ENCODE measurements at places on chromosomes 3 and 15.
A peak's percentile ranks its signal among the peaks of the same experiment; 100 is the strongest.

GRCh38 chr3:127670229-127670559 lies 2.6 kb upstream of the ABTB1 start:
- DNase-seq: no peak

GRCh38 chr15:31869686-31870307 lies 160.5 kb upstream of the CHRNA7 start:
- no peak for DNase-seq

DNA sequence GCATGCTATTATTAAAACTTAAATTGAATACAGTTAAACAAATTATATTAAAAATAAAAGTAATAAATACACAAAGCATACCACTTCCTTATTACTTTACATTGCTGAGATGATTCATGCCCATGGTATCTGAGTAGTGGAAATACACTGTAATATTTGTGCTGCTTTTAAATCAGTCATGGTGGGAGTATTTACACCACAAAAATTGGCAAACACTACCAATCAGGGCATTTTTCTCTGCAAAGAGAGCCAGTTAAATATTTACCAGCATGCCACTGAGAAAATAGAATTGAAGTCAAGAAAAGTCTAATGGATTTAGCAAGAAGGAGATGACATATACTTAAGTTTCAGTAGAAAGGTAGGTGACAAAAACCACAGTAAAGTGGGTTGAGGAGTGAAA lies 19.6 kb downstream of the PPARG start:
- DNase-seq: no peak

- peak; percentile 72 for DNase-seq
Observed at GRCh38 chr15:74399511-74400312, 32.3 kb upstream of the CYP11A1 start.

- DNase-seq: no peak
Observed at GRCh38 chr3:159273608-159274007, 471.8 kb downstream of the MFSD1 start.

GRCh38 chr15:99006904-99007495 lies 592 bp downstream of the PGPEP1L start:
- DNase-seq: no peak

GRCh38 chr15:85532689-85533088 lies 152.3 kb downstream of the AKAP13 start:
- no peak for DNase-seq

DNA sequence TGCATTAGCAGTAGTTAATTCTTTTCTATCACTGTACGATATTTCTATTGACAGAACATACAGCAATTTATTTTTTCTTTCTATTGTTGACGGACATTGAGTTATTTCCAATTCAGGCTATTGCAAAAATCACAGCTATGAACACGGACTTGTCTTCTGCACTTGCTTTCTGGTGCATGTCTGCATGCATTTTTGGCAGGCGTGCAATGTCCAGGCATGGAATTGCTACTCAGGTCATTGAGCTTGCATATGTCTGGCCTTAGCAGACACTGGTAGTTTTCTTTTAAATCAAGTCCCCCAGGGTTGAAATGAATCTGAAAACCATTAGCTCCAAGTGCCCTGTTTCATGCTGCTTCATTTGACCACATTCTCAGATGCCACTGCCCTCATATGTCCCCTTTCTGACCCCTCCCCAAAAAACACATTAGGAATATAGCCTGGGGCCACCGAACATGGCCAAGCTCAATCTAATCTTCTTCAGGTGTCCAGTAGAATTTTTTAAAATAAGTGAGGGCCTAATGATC lies 72.8 kb downstream of the LRIG1 start:
- no peak for DNase-seq

GRCh38 chr15:64187396-64188191 lies 24.8 kb upstream of the PPIB start:
- DNase-seq: peak; percentile 25

DNA sequence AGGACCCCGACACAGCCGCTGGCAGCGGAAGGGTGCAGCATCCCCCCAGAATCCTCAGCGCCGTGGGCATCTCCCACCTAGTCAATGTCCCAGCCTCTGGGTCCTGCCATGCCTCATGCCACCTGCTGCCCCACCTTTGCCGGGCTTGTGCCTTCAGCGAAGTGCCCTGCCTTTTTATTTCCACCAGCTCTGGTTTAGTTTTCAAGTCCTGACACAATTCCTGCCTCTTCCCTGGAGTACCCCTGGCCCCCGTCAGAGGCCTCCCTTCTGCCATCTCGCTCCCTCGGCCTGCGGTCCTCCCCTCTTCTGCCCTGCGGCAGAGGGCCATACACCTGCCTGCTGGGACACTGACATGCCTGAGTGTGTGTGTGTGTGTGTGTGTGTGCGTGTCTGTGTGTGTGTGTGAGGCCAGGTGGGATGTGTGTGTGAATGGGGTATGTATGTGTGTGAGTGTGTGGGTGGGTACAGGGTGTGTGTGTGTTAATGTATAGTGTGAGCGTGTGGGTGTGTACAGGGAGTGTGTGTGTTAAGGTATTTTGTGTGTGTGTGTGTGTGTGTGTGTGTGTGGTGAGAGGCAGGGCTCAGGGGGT lies 129.9 kb downstream of the SMAD6 start:
- DNase-seq: no peak

DNA sequence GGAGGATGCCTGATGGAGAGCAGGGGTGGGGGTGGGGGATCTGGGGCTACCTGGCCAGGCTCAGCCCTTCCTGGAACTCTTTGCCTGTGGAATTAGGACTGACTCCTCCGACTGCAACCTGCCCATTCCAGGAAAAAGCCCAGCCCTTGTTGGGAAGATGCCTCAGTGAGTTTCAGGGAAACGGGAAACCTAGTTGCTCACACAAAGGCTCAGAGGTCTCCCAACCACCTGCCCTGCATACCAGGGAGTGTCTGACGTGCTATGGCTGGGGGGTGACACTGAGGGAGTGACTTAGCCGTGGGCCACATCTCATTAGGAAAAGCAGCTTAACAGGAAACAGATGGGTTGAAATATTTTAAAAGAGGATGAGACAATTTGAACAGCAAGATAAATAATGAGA lies 27.9 kb downstream of the CYP8B1 start:
- DNase-seq: no peak

GRCh38 chr3:76129441-76129840 lies 344.1 kb upstream of the ZNF717 start:
- no peak for DNase-seq

DNA sequence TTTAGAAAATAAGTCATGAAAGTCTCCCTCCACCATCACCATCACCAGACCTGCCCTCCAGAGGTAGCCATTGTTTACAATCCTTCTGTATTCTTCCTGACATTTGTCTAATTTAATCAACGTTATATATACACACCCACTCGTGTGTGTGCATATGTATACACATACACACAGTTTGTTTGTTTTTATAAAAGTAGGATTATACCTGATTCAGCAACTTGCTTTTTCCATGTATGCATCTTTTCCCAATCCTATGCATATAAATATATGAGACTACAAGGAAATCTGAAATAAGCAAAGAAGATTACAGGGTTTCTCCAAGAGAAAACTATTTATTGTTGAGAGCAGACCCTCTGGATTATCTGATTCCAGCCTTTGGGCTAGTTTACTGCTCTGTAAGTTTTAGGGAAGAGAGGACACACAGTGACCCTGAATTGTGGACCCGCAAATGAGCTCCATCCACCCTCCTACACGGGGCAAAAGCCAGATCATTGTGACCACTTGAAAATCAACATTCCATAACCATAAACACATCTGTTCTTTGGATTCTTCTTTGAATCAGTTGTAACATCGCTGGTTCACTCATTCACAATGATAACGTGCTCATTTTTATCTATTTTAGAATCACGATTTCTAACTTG lies 104.3 kb downstream of the CPN2 start:
- DNase-seq: no peak

DNA sequence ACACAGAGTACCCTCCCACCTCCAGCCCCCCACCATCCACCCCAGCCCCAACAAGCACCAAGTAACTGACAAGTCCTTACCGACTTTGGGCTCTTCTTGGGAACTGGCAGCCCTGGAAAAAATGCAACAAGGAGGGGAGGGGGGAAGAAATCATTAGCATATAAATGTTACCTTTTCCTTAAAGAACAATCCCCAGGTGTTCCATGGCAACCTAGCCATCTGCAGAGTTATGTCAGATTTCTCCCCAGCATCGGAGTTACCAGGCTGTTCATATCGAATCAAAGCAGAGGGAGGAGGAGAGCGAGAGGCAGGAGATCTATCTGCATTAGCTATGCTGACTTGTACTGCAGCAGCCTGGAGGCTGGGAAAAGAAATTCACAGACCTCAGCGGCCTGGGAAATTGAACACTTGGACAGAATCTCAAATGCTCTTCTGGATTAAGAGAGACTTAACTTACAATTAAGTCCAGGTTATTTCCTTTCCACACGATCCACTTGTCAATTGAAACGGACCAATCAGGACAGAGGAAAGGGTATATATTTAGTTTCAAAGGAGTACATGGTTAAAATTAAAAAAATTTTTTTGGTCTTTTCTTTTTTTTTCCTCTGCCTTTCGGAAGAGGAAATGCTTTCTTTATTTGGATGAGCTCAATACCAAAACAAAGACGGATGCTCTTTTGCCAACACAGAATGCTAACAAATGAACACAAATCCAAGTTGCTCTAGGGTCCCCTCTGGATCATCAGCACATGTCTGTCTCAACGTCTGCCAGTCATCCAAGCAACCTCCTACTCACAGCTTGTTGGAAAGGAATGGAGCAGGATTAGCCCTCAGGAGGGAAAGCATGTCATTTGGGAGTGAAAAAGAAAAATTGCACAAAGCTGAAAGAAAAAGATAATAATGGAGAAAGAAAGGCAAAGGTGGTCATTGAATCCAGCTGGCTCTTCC lies 637.1 kb downstream of the MAGI1 start:
- DNase-seq: no peak

Data from activated CD4-positive, alpha-beta T cell treated with anti-CD3 and anti-CD28 coated beads, Interleukin-2, amount 50 U/mL, for 16 hours (primary cell).